ENCODE measurements at places on chromosomes 3 and 15. TPM values are rescaled to one million over a fixed set of nuclear protein-coding genes. Genes with fewer than 3 reads are reported as not detected.

GNL3 gene
- total RNA-seq, result 50.5 TPM

GRCh38 chr3:66572090-66572675 is 71.4 kb upstream of the LRIG1 start:
- DNase-seq, result no peak

DNA sequence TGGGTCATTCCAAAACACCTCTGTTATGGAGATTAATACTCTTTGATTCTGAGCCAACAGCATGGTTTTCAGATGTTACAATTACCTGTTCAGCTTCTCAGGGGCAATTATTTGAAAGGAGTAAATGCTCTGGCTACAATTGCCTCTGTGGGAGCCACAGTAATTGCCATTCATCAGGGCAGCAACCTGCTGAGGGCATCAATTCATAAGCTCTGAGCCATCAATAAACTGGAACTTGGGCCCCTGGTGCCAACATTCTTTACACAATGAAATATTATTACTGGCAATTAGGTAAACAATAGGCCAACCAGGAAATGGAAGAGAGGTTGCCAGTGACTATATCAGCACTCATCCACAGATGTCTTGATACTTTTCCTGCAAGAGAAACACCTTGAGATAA is 660.8 kb downstream of the MECOM start:
- DNase-seq, result no peak

GRCh38 chr3:141537856-141538255 is 51.0 kb downstream of the RASA2 start:
- DNase-seq, result no peak

- DNase-seq, result no peak
Measured at GRCh38 chr3:5644773-5645670, 457.5 kb downstream of the EDEM1 start.

- DNase-seq, result no peak
Measured at GRCh38 chr15:38683382-38684242, 119.0 kb upstream of the RASGRP1 start.

All from posterior vena cava (tissue), 2 donors.